ENCODE measurements at places on chromosomes 5 and 9.

GRCh38 chr9:34536685-34537084 is 13.9 kb upstream of the ENHO start:
- no peak for DNase-seq

- no peak for DNase-seq
Observed at GRCh38 chr9:28868228-28868990, 1295.1 kb upstream of the C9orf72 start.

GRCh38 chr5:117072439-117072838 is 497.8 kb upstream of the SEMA6A start:
- DNase-seq: no peak

DNA sequence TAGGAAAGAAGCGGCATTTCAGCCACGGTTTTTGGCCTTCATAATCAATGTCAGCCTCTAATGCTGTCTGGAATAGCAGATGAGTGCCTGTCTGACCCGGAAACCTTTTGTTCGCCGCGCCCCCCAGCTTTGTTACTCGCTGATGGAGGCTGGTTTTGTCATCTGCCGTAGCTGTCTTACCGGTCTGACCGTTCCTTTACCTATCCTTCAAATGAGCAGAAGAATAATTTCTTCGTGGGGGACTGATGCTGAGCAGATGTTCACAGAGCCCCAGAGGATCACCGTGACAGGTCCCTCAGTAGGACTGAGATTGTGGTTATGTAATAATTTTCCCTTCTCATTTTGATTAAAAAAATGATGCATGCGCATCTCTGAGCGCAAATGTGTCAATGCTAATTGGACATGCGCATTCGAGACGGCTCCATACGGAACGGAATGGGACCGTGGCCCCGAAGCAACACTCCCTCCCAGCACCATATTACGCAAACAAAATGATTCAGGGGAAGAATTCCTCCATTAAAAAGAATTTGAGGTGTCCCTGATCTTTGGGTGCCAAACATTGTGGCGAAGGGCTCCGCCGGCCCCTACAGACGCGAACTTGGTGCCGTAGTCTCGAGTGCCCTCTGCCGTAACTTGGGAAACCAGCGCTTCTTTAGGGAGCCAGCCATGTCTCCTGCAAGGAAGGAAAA is 27.6 kb downstream of the TLX3 start:
- peak; percentile 74 for DNase-seq

- DNase-seq: no peak
Observed at GRCh38 chr5:112412346-112412745, 6.7 kb downstream of the EPB41L4A start.

DNA sequence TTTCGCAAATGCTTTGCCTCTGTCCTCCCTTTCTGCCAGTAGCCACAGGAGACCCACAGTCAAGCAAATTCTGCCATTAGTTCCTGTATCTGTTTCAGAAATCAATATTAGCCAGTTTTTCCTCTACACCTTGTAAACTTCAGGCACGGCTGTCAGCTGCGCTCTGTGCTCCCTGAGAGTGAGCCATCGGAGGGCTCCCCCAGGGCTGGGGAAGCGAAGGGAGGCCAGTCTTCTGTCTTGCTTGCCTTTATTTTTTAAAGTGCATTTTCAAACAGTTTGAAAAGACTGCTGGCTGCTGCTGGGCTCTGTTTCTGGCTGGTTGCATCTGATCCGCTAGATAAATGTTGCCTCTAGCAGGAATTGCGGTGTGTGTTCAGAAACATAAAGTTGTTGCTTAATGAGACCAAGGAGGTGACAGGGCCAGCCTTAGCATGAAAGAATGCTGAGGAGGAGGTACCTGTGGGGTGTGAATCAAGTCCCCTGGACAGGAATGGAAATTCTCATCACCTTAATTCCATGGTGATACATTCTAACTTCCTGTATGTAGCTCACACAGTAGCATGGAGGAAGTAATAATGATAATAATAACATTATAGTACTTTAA is 421.7 kb upstream of the KIF2A start:
- DNase-seq: no peak

DNA sequence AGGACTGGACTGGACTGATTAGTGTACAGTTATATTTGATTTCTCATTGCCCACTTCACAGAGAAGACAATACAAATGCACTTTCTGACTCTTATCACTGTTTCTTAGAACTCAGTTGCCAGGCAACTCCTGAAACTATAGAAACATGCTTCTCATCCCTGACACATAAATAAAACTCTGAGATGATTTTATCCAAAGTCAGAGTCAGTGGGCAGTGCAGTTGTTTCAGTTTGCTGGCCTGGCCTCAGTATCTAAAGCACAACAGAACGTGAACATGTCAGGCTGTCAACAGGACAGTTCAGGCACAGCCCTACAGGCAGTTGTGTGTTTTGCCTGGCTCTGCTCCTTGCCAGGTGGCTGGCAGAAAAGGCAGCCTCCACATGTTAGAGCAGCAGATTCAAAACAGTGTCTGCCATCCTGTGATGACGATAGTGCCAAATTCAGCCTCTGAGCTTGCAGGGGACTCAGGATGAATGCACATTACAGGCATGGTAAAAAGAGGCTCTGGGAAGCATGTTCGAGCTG is 65.1 kb upstream of the CCDC152 start:
- DNase-seq: no peak

Measured in AG20443 (cell line).